ENCODE measurements at places on chromosomes 6 and 20.

- no peak for DNase-seq
Measured at GRCh38 chr6:56986611-56987010, 31.7 kb downstream of the BEND6 start.

DNA sequence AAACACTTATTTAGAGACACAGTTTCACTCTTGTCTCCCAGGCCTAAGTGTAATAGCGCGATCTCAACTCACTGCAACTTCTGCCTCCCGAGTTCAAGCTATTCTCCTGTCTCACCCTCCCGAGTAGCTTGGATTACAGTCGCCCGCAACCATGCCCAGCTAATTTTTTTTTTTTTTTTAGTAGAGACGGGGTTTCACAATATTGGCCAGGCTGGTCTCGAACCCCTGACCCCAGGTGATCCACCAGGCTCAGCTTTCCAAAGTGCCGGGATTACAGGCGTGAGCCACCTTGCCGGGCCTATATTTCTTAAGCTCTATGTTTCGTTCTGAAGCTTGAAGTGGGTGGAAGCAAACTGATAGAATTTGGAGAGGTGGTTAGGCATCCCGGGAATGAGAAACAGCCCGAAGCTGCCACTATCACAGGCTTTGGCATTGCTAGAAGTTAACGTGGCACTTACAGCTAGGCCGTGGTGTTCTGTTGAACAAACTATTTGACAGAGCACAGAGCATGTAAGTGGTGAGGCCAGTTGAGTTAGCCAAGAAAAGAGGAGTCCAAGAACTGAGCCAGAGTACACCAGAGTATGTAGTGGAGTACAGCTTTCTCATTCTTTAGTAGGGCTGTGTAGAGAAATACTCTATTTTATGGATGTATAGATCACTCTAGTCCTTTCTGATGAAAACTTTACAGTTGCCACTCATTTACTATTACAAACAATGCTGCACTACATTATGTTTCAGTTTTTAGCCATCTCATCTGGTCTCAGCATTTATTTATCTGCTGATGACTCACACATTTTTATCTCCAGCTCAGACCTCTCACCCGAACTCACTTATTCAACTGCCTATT is 62.0 kb upstream of the HFE start:
- no peak for DNase-seq

GRCh38 chr20:11912013-11912658 is 5.6 kb upstream of the BTBD3 start:
- DNase-seq: no peak

DNA sequence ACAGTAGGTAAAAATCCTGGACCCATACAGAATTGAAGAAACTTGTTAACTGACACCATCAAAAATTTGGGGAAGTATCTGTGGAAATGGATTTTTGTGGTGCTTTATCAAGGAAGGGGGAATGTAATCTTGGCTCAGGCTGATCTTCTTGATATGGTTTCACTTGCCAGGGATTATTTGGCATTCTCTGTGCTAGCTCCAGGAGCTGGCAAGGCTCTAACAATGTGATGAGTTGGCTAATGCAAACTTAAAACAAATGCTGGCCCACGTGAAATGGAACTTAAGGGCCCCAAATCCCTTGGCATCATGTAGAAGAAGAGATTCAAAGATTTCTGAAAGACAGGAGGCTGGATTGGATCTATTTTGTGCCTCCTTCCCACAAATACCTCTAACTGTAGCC is 13.1 kb downstream of the KCNS1 start:
- DNase-seq: no peak

DNA sequence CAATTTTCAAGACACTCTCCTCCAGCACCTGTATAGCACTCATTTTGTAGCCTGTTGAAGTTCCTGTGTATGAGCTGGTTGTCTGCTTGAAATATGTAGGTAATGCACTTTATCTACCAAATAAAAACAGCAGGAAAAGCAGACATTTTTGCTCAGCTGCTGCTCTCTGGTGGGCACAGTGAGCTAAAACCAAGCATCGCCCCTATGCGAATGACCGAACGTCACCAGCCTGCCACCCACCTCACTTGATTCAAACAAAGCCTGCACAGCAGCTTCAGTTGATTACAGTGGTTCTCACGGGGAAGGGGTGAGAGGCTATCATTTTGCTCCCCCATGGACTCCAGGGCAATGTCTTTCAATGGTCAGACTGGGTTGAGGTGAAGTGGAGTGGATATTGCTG is 185.7 kb downstream of the SASH1 start:
- DNase-seq: no peak

GRCh38 chr20:15774926-15775325 is 798.3 kb downstream of the KIF16B start:
- no peak for DNase-seq

DNA sequence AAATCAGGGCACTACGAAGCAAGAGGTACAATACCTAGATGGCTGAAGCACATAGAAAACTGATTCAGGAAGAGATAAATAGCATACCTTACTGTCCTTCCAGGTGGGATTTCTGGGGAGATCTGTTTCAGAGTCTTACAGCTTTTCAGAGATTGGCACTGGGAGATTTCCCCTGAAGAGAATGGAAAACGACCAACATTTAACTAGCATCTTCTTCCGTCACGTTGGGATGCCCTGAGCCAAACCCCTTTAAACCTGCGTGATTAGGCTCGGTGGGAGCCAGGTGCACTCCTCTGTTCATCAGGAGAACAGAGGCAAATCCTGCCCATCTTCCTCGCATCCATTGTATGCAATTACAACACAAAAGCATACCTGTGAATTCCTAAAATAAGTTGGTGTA is 614.5 kb downstream of the HDGFL1 start:
- DNase-seq: no peak

- DNase-seq: no peak
Measured at GRCh38 chr6:157235600-157236039, 87.7 kb downstream of the TMEM242 start.

DNA sequence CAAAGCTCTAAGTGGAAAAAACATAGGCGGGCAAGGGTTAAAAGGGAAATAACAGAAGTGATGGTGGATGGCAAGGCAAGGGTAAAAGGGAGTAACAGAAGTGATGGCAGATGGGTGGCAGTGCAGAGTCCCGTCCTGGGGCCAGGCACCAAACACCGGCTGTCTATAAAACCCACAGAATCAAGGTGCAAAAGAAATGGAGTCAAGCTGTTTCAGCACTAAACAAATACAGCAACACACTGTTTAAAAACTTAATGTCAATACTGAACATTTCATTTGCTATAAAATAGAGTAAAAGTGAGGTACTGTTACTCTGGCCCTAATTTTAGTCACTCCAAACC is 87.6 kb downstream of the MAN1A1 start:
- no peak for DNase-seq

DNA sequence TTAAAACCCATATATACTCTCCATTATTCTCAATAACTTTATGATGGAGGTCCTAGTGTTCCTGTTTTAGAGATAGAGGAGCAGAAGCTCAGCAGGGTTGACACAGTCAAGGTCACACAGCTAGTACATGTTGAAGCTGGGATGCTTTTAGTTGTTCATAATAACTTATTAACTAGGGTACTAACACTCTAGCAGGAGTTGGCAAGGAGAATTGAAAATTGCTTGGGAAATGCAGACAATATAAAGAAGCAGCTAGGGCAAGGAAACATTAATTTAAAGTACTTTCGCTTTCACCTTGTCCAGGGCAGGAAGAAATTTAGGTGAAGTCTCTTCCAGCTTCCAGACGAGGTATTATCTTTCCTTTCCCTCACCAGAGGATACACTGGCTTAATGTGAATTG is 133.7 kb downstream of the RCAN2 start:
- no peak for DNase-seq

DNA sequence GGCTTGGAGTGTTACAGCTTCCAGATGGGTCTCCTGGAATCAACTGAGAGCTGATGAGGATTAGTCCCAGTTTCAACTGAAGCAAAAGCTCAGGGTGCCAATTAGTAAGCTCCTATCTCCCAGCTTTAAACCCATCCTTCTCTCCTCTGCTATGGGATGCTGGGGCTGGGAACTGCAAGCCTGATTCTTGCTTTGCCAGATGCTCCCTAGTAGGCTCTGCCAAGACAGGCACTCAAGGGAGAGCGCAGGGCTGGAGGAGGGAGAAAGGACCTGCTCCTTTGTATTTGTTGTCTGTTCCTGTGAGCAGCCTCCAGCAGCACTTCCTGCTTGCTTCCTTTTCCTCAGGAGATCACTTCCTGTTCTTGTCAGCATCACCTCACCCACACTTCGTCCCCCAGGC is 309.7 kb downstream of the KIF16B start:
- DNase-seq: no peak

GRCh38 chr6:21504790-21505189 is 88.8 kb upstream of the SOX4 start:
- no peak for DNase-seq

DNA sequence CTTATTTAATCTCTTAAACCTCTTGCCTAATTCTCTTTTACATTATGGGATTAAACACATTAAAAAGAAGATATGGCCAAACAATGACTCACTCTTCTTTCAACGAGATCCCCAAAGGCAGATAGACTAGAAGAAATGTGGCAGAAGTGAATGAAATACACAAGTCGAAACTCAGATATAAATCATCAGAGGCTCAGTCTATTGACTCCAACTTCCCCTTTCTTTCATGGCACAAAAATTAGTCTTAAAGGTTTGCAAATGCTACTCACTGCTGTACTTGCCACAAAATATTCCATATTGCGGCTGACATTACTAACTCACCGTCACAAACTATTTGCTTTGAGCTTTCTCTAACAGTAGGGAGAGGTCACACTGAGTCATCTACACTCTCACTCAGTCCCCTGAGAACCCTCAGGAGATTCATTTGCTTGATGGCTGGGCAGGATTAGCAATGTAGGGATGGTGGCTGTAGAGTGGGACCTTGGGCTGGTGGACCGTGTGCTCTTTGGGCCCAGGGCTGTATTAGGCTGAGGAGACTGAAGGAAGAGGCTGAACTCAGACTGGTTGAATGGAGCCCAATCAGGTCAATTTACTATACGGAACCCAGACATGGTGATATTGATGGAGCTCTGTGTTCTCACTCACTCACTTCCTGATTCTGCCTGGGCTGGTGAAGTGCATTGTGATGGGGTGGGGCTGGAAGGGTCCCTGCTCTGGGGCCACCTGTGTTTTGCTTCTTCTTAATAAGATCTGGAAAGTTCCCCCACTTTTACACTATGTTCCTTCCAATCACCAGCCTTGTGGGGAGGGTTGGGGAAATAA is 42.8 kb upstream of the UBR2 start:
- no peak for DNase-seq

DNA sequence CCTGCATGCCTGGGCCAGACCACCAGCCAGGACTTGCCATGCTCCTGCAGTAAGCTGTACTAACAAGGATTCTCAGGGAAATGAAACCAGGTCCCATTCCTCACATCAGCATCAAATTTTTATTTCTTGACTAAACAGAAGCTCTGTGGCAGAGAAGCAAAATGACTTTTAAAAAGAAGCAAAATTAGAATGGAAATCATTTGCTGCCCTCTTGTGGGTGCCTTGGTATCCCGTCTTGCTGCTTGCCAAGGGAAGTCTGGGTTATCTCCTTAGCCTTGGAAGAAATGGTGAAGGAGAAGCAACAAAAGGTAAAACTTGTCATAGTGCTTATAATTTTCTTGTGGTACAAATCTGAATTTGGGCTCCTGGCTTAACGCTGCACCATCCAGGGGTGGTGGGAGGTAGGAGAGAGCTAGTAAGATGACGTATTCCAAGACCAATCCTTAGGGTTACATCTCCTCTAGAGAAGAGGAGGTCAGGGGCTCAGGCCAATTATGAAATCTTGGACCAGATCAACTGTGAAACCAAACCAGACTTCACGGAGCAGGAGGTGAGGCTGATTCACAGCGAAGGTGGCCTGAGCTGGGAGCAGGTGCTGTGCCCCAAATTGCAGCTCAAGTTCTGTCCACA is 107.5 kb downstream of the FAXC start:
- no peak for DNase-seq

DNA sequence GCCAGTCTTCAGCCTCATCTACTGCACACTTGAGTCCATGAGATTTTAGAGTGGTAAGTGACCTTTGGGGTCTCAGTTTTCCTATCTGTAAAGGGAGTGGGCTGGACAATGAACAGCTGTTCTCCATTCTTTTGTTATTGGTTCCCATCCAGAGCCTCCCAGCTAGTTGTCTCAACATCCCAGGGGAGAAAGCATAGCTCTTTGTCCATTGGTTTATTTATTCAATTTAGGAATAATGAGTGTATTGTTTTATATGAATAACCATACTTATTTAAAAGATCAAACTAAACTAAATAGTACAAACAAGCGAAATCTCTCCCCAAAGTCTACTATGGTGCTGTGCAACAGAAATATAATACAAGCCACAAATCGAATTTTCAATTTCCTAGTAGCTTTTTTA is 13.7 kb downstream of the PIGT start:
- no peak for DNase-seq

DNA sequence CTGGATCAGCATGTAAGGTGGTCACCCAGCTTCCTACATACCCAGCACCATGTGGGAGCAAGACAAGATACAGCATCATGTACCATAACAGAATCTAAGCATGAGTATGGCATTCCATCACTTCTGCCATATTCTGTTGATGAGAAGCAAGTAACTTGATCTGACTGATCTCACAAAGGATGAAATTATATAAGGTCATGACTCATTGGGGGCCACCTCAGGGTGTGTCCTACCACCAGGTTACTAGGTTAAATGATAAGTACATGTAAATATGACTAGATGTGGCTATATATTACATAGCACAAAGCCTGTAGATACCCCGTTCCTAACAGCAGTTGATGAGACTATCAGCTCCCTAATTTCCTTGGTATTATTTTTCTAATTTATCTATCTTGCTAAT is 213.1 kb downstream of the DOK5 start:
- DNase-seq: no peak

DNA sequence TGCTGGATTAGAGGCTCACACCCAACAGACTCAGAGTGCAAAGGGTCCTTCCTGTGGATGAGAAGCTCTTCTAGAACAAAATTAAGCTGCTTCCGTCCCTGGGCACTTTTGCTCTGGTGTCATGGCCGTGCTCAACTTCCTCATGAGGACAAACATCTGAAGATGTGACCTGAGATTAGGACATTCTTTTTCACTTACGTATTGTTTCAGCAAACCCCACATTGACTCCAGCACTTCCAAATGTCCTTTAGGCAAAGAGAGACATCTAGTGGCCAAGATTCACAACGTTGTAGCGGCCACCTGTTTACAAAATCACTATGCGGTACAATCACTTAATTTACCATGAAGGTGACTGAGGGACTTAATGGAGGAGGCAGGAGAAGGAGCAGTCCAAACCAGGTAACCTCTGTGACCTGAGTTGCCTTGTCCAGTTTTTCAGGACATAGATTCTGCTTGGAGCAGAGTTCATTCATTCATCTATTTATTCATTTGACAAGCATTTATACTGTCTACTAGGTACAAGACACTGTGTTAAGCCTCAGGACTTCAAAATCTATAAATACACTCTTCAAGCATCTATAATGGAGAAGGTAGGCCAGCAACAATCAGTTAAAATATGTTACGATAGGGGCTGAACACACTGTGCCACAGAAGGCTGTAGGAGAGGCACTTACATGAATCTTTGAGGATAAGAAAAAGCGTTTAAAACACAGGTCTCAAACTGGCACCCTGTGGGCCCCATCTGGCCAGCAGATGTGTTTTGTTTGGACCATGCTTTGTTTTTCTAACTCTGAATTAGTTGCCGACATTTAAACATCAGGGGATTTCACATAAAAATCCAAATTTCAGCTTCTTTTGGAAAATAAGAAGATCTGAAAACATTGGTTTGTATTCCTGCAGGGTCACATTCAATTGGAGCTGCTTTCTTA is 5.6 kb upstream of the ADGRF1 start:
- no peak for DNase-seq

Data from stimulated activated CD8-positive, alpha-beta memory T cell treated with anti-CD3 and anti-CD28 coated beads, Interleukin-7, amount 100 ng/mL, for 1 hour (primary cell).